ENCODE measurements at places on chromosomes 2 and 18. TPM values are rescaled to one million over a fixed set of nuclear protein-coding genes. Genes with fewer than 3 reads are reported as not detected.

CHRNG gene
- not detected for total RNA-seq

UGT1A3 gene
- total RNA-seq, result not detected

RAX gene
- not detected for total RNA-seq

SPATA3 gene
- total RNA-seq, result not detected

ACTG2 gene
- not detected for total RNA-seq

LAPTM4A gene
- total RNA-seq, result 44.3 TPM

DNA sequence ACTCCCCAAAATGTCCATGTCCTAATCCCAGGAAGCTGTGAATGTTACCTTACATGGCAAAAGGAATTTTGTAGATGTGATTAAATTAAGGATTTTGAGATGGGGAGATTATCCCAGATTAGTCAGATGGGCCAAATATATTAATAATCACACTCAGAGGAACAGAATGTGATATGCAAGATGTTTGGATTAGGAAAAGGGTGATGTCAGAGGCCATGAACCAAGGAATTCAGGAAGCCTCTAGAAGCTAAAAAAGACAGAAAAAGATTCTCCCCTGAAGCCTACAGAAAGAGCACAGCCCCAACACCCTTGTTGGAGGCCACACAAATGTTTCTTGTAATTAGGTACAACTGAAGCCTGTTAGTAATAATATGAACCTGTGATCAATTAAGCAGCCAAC is 13.1 kb downstream of the TMEM131 start:
- no peak for DNase-seq

- no peak for DNase-seq
Observed at GRCh38 chr2:3793249-3793648, 89.9 kb downstream of the DCDC2C start.

DNA sequence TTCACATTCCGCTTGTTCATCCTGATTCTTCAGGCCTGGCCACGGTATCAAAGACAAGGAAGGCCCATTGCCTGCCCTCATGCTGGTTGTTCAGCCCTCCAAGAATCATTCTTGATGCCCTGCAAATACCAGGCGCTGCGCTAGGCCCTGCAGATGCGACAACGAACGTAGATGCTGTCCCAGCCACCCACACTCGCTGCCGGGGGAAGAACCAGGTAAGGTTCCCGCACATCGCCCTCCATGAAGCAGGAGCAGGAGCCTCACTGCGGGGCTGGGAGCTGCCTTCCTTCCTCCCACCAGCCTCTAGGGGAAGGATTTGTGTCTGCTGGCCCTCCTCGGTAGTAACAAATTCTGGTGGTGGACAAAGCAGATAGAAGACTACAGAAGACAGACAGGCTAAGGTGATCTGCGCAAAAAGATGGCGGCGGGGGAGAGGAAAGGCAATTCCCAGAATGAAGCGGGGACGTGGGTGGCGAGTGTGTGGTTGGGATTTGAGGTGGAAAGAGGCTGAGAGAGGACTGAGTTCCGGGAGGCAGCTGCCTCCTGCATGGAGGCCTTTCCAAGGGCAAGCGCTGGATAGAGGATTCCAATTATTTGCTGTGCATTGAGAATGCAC is 19.8 kb upstream of the GPR55 start:
- DNase-seq, result no peak

DNA sequence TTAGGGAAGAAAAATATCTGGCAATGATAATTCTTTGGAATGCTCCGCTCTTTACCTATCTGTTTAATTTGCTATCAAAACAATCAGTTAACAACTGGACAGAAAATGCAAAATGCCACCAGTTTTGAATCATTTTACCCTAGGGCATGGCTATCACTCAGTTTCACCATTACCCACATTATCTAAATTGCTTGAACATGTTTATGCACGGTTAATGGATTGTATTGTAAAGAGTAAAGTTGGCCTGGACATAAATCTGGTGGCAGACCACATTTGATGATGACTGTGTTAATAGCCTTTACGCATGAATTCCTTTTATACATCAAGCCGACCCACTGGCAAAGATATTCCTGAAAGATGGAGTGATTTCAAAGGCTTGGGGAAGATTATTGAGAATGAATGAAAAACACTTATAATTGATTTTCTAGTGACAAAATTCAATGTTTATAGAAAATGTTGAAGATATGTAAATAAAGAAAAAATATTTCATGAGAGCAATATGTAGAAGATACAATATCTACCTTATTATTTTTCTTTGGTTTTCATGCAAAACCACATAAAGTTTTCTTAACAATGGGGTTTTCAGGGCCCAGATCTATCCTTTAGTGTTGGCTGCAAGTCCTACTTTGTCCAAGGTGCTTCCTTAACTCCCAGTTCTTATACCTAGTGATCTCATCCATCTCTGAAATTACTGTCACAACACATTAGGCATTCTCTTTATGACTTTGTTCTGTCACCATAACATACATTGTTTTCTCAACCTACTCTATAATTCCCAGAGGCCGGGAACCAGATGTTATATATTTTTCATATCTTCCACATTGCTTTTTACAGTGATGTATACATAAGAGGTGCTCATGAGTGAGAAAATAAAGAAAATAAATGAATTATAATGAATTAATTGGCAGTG is 265.1 kb downstream of the RIT2 start:
- no peak for DNase-seq

DNA sequence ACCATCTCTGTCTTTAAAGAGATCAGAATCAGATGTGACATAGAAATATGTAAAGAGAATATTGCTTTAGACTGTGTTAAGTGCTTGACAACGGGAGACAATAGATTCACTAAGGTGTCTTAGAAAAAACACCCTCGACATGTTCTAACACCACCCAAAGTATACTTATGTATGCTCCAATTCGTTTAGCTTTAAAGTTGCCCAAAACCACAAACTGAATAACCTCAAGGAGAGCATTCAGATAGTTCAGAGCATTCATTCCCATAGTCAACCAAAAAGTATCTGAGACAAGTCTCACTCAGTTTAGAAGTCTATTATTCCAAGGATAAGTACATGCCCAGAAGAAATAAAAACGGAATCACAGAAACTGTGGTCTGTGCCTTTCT is 96.4 kb downstream of the KYNU start:
- DNase-seq, result no peak

- peak; percentile 17 for DNase-seq
Observed at GRCh38 chr2:143246815-143247744, 117.9 kb downstream of the ARHGAP15 start.

All from T-helper 17 cell (primary cell).